ENCODE measurements at places on chromosomes 12 and 14.

DNA sequence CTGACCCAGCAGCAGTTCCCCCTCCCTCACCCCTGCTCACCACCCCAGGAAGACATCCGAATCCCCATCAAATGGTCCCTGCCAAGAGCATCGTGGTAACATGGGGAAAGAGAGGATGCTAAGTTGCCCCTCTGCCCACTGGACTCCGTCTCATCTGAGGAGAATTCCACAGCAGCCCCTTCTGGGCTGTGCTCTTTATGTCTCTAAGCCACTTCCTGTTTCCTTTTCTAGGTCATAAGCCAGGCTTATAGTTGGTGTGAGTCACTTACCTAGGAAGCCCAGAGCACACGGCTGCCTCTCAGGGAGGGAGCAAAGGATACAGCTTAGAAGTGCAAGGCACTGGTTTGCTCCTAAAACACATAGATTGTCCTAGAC, 76.0 kb downstream of the VCPKMT start:
- peak; percentile 67 for DNase-seq

DNA sequence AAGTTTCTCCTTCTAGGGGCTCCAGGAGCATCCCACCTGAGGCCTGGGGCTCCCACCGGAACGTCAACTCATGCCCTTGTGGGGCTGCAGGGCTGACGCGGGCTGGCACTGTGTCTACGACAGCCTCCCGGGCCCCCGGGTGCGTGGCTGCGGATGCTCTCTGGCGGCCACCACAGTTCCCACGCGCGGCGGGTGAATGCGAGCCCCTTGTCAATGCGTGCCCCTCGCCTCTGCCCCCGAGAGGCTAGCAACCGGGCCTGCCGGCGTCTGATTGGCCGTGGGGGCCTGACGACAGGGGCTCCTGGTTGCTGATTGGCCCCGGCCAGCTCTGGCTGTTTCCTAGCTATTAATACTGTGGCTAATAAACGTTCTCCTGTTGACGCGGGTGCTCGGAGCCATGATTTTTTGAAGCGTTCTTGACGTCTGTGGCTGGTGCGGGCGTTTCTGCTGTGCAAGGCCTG, 1.8 kb upstream of the MEG3 start:
- DNase-seq, result no peak

GRCh38 chr14:99775351-99775750, 17.9 kb upstream of the EML1 start:
- no peak for DNase-seq

DNA sequence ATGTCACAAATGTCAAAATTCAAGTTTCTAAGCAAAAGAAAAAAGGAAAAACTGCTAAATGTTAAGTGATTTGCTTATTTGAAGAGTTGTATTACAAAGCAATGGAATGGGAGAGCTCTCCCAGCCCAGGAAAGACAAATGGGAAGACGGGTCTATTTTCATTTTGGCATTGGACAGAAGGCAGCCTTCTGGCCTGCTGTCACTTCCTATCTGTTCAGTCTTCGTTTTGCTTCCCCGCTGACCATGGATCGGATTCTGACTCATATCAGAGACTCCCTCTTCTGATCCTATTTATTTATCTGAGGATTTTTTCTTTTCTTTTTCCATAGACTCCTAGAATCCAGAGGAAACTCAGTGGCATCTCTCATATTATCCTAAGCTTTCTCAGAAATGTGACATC, 634.9 kb downstream of the DIO2 start:
- DNase-seq, result no peak

Data from CD4-positive, alpha-beta T cell treated with Interleukin-6 at 100 ng/mL for 8 hours (primary cell).